Epithelial cell of alveolus of lung (primary cell): ENCODE measurements at places on chromosomes 13 and 19. TPM values are rescaled to one million over a fixed set of nuclear protein-coding genes. Genes with fewer than 3 reads are reported as not detected.

Gene RXFP2
- total RNA-seq, result not detected in 2 replicates

Gene ZNF560
- 0.91 and 1.2 TPM in 2 replicates for total RNA-seq

Gene ZNF99
- total RNA-seq, result not detected in 2 replicates

Gene SERP2
- 2.9 and 9.3 TPM in 2 replicates for total RNA-seq
